ENCODE measurements at places on chromosomes 11 and 22.

- DNase-seq = no peak
Observed at GRCh38 chr11:130854483-130854882, 61.8 kb downstream of the SNX19 start.

- no peak for DNase-seq
Observed at GRCh38 chr22:29872989-29873388, 10.0 kb upstream of the MTMR3 start.

GRCh38 chr11:73401924-73402833 is 26.0 kb downstream of the RELT start:
- no peak for DNase-seq

DNA sequence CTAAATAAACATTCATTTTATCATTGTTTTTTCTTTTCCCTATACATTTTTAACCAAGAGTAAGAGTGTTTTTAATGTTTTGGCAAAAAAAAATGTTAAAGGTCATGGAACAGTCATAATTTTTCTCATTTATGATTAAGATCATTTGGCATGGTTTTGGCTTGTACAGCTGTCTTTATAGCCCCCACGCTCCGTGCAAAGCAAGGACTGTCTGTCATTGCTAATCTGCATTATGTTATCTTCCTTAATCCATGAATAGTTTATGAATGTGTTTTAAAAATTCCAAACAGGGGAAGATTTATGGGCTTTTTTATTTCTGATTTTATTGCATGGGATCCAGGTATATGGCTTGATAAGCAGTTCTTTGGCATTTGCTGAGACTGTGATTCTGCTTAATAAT is 28.1 kb downstream of the PGM2L1 start:
- no peak for DNase-seq

DNA sequence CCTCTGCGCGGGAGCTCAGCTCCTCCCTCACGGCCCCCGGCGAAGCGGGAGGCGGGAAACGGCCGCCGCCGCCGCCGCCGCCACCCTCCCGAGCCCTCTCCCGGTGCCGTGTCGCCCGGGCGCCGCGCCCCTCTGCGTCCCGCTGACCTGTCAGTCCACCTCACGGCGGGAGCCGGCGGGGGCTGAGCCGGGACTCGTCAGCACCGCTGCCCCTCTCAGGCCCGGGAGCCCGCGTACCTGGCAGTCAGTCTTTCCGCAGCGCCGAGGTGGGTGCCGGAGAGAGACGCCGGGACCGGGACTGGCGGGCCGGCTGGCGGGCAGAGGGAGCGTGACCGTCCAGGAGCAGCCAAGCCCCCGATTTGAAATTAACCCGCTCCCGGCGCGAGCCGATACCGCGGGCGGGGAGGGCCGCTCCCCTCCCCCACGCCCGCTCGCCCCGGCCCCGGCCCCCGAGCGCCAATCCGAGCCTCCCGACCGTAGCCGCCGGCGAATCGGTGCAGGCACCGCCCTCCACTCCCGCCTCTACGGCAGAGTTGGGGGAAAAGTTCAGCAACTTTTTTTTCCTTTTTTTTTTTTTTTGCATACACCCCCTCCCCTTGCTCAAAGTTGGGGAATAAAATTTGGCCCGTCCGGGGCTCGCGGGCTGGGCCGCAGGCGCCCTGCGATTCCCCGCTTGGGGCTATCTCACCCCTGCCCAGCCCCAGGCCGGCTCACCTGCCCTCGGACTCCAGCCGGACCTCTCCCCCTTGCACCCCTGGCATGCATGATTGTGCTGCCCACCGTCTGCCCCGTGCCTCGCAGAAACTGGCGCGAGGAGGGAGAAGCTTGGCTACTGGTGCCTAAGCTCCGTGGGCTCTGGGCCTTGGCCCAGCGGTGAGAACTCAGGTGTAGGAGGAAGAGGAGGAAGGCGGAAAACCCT is 774 bp upstream of the E2F8 start:
- DNase-seq = no peak

- DNase-seq = no peak
Observed at GRCh38 chr22:27705408-27706080, 96.0 kb downstream of the MN1 start.

DNA sequence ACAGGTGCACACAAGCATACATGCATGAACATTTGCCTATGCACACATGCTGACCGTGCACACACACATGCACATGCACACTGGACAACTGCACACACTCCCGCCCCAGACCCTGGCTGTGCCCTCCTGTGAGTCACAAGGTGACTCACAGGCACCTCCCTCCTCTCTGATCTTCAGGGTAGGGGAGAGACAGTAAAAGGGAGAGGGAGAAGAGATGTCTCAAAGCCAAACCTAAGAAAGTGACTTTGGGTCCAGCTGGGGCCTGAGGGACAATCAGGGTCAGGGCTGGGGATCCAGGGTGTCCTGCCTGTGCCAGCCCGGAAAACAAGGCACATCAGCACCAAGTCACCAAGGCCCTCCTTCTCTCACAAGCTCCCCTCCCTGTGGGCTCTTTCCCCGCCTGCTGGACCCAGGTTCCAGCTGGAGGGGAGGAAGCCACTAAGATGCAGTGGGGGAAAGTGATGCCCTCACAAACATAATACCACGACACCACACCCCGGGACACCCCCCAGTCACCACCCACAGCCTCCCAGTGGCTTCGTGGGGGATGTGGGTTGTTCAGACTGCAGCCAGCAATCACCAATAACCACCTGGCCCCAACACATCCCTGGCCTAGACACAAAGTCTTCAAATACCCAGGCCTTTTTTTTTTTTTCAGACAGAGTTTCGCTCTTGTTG is 39.3 kb downstream of the PDGFB start:
- no peak for DNase-seq
